ENCODE measurements at places on chromosomes 6 and 20.

- DNase-seq, result no peak
Observed at GRCh38 chr6:145629478-145629877, 105.8 kb downstream of the EPM2A start.

DNA sequence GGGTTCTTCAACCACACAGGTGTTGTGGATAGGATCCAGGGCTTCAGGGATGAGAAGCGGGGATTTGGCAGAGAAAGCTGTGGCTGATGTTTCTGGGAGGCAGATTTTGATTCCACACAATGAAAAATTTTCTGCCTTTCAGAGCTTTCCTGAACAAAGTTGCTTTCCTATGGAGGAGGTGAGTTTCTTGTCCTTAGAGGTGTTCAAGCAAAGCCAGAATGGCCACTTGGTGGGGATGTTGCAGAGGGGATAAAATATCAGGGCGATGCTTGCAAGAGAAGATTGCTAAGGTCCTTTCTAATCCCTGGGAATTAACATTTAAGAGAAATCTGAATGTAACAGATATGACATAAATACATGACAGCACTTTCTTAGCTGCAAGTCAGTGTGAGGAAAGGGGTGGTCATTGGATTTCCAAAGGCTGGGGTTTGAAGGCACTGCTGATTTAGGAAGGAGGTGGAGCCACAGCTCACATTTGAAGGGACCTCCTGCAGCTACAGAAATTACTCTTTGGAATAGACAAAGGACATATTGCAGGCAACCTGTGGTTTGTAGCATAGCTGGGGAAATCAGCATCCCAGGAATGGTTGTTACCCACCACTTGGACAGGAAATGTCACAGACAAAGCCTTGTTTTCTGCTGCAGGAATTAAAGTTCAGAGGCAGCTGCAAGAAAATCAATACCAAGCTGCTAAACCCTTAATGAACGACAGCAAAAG is 271.1 kb upstream of the CHD6 start:
- DNase-seq, result no peak

DNA sequence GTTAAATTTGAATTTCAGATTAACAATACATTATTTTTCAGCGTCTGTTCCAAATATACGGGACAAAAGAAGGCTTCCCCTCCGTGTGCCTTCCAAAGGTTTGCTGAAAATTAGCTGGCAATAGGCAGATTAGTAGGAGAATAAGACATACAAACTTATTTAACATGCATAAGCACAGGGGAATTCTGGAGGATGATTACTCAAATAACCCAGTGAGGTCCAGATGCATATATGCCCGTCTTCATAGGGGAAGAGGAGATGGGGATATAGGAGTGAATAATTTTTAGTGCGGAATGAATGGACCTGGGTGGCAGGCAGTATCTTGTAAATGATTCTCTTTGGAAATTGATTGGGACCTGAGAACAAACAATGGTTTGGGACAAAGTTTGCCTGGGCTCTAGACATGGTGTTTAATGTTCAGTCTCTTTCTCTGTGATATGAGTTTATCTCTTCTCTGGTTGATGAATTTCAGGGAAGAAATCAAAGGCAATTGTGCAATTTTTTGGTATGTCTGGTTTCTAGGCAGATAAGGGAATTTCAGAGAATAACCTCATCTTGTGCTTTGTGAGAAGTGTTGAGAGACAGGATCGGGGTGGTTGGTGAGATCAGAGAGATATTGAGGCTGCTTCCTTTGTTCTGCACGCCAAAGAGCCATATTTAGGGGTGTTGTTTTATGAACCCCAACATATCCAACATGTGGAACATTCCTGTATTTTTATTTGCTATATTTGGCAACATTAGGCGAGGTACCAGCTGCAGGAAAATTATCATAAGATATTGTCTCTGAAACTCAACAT is 63.7 kb downstream of the MKKS start:
- DNase-seq, result no peak

DNA sequence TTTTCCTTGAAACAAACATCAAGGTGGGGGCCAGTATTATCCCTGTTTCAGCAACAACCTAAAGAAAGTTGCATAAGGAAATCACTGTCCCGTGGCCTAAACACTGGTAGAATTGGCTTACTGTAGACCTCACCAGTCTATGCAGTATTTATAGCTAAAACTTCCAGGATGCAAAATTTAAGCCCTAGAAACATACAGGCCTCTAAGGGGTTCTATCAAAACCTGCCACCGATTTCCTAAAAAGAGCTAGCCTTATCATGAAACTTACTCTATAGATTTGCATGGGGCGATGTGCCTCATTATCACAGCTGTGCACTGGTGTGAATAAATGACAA is 84.3 kb upstream of the FOXQ1 start:
- DNase-seq, result no peak

- no peak for DNase-seq
Observed at GRCh38 chr6:18990059-18990978, 603.2 kb downstream of the RNF144B start.

DNA sequence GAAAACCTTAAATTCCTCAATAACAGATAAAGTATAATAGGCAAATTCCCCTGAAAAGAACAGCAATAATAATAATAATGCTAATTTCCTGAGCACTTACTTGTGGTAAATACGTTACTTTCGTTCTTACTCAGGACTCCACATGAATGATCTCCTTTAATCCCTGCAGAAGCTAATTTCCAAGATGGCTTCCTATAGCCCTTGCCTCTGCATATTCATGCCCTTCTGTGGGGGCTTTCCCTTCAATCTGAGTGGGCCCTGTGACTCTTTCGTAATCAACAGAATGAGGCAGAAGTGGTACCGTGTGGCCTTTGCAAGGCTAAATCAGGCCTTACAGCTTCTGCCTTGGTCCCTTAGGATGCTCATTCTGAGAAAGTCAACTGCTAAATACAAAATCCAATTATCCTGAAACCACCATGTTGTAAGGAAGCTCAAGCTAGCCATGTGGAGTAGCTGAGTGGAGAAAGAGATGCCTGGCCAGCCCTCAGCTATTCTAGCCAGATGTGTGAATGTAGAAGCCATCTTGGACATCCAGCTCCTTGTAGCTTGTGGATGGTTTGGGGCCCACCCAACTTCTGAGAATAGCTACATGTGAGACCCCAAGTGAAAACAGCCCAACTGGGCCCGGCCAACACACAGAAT is 50.5 kb downstream of the MCUR1 start:
- no peak for DNase-seq

GRCh38 chr20:60043435-60043834 is 85.2 kb downstream of the CDH26 start:
- no peak for DNase-seq

- DNase-seq, result no peak
Observed at GRCh38 chr6:14281811-14282660, 164.5 kb downstream of the CD83 start.

GRCh38 chr6:97437087-97437486 is 154.1 kb upstream of the MMS22L start:
- no peak for DNase-seq

- no peak for DNase-seq
Observed at GRCh38 chr6:57262488-57262887, 40.4 kb upstream of the RAB23 start.

DNA sequence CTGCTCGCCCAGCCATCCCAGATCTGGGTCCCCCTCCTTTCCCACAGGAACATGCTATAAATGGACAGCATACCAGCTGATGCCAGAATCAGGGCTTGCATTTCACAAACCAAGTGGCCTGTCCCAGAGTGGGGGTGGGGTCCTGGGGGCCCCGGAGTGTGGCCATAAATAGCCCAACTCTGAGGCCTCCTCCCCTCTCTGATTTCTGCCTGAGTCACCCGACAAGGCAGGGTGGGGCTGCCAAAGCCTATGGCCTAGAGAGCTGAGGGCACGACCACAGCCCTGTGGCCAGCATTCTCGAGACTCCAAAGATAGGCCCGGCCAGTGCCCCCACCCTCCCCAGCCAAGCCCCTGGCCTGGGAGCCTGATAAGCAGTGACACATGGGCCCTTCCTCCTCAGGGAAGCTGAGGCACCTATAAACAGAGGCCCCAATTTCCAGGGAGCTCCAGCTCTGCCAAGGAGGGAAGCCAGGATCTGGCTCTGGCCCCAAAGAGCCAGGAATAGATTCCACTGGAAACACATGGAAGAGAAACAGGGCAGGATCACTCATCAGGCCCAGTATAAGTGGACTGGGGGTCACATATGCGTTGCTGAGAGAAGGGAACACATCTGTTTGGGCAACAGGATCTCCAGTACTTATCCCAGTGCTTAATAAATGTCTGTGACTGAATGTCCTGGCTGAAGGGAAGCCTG is 20.3 kb downstream of the SNTA1 start:
- DNase-seq, result no peak

DNA sequence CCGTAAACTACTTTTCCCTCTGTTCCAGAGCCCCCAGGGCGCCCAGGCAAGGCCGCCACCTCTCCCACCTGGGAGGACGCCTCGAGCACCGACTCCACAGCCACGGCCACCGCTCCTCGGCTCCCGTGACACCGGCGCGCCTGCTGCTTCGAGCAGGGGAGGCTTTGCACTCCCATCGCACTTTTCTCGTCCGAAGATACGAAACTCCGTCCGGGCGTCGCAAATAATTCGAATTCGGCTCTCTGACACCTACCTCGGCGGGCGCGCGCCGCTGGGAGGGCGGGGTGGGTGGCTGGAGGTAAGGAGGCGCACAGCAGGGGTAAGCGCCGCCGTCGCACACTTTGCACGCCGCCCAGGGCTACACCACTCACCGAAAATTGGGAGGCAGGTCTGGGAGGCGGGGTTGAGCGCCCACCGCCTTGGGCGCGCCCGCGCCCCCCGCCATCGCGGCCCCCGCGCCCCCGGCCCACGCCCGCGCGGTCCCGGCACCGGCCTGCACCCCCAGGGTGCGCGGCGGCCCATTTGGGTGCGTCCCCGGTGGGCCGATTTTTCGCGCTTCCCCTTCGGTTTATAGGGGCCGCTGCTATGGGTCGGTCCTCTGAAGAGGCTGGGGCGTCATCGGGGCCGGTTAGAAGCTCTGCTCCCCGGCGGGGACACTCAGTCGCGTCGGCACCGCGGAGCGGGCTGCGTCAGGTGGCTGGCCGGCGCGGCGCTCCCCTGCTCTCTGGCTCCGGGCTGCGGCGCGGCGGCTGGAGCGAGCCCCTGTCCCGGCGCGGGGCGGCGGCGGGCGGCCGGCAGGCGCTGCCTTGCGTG is 36.2 kb downstream of the GNAS start:
- no peak for DNase-seq

DNA sequence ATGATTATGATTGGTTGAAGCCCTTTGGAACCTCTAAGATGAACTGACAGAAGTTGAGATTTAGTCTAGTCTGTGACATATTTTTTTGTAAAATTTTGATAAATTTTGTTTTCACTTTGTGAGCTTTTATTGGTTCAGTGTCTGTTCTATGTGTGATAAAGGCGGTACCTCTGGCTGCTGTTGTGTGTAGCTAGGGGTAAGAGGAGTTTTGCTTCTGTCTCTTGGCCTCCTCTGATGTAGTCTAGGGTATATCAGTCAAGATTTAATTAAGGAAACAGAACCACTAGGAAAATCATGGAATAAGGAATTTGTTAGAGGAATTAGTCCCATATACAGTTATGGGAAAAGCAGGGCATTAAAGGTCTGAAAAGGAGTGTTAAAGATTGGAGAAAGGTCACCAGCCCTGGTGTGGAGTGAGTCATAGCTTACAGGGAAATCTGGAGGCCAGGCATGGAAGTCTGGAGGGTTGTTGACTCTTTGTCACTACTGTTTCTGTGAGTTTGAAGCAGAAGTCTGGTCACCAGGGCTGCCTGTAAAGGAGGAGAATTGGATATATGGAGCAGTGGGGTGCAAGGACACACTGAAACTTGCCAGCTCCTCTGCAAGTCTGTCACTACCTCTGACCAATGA is 28.5 kb downstream of the CDC5L start:
- DNase-seq, result no peak

DNA sequence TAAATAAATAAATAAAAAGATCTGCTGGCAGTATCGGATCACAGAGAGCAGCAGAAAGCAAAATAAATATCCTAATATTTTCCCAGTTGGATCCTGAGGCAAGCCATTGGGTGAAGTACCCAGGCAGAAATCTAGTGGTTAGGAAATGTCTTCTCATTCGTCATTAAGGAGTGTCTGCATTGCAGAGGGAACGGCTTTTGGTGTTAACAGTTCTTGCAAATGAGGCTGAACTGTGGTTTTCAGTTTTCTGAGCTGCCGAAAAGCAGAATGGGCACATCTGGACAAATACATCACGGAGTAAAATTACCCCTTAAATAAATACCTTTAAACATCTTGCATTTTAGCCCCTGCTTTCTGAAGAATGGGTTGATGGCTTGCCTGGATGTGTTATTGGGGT is 82.3 kb upstream of the MPC1 start:
- DNase-seq, result no peak

GRCh38 chr20:63534831-63535651 is 2.1 kb downstream of the PTK6 start:
- DNase-seq, result no peak

DNA sequence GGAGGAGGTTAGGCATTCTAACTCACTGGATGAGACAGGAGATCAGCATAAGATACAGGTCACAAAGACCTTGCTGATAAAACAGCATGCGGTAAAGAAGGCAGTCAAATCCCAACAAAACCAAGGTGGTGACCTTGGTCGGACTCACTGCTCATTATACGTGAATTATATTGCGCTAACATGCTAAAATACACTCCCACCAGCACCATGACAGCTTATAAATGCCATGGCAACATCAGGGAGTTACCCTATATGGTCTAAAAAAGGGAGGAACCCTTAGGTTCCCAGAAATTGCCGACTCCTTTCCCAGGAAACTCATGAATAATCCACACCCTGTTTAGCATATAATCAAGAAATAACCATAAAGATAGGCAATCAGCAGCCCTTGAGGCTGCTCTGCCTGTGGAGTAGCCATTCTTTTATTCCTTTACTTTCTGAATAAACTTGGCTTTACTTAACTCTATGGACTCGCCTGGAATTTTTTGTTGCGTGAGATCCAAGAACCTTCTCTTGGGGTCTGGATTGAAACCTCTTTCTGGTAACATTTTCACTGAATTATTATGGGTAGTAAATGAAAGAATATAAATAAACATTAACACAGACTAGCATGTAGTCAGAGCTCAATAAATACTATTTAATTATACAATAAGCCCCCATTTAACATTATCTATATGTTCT is 3.0 kb upstream of the LAMA4 start:
- no peak for DNase-seq

GRCh38 chr6:136398453-136398852 is 108.8 kb upstream of the BCLAF1 start:
- DNase-seq, result no peak

DNA sequence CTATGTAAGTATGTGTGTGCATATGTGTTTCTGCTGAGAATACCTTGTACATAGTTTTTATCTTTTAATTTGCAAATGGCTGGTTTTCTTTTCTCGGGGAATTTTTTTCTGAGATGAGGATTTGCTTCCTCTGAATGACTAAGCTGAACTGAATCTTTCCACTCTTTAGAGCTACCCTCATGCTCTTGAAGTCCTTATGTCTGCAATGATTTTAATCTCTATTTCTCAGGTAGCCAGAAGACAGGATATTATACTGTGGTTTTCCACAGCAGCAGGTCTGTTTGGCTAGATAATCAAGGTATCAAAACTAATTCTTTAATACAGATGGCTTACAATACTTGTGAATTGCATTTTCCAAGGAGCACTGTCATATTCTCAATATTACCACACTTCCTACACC is 114.7 kb downstream of the PLCB1 start:
- DNase-seq, result no peak

GRCh38 chr6:86789779-86790411 is 147.4 kb upstream of the HTR1E start:
- no peak for DNase-seq
